ENCODE measurements at places on chromosomes 1 and 21. TPM values are rescaled to one million over a fixed set of nuclear protein-coding genes. Genes with fewer than 3 reads are reported as not detected.

DNA sequence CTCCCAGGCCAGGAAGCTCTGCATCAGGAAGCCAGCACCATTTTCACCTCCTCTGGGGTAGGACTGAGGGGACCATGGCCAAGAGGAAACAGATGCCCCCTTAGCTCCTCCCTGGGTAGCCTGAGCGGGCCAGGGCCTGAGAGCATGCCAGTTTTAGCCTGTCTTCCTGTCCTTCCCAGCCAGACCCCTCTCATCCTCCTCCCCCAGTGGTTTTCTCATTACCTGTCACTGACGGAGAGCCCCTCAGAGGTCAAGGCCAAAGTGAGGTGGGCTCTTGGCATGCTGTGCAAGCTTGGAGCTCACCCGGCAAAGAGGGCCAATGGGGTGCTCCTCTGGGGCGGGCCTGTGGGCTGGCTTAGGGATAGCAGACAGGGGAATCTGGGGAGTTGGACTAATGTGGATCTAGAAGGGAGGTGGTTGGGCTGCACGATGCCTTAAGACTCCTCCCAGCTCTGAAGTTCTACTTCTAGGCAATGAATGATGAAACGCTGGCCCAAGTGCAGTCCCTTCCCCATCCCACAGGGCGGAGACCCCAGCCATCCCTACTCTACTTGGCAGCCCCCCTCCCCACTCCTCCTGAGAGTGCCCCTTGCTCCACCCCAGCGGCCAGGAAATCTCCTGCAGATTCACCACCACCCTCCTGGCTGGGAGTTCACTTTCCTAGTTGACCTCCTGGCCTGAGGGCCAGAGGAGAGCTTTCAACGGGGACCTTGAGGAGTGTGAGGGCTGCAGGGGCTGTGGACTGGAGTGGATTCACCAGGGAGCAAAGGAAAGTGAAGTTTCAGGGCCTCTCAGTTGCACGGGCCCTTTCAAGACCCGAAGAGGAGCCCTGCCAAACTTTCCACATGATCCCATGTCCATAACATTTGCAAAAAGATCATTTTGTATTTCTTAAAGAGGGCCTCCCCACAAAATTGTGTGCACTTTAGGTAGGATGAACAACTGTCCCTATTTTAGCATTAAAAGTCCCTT is 9.4 kb upstream of the LMNA start:
- no peak for DNase-seq

CLCA4 gene
- polyA plus RNA-seq = not detected

CLEC20A gene
- polyA plus RNA-seq = 0.22 TPM

- no peak for DNase-seq
Measured at GRCh38 chr1:30522031-30523004, 201.1 kb downstream of the MATN1 start.

GRCh38 chr1:34549199-34549598 is 205.6 kb upstream of the GJB5 start:
- no peak for DNase-seq

Data from right renal pelvis (tissue), 4 donors.